ENCODE measurements at places on chromosomes 2 and 18.
A peak's percentile ranks its signal among the peaks of the same experiment; 100 is the strongest.

DNA sequence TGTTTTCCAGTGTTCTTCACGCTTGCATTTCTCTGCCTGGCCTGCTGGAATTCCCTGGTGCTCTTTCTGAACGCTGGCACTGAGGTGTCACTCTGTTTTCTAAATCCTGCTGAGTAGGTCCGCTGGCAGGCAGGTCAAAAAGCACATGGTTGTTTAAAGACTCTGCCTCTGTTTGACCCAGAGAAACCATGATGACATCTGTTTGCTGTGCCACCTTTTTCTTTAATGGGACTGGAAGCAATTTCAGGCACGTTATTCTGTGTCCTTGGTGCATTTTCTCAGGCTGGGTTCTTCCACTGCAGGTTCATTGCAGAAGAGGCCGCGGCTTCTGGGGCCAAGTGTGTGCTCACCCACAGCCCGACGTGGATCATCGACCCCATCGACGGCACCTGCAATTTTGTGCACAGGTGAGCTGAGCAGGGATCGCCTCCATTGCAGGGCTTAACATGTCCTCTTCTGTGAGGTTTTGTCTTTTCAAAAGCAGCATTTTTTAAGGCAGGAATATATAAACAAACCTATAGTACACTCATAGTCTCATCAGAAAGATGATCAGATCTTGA, 28.4 kb downstream of the IMPA2 start:
- DNase-seq, result no peak

- DNase-seq, result no peak
Observed at GRCh38 chr2:226118471-226119429, 680.9 kb downstream of the IRS1 start.

- DNase-seq, result no peak
Observed at GRCh38 chr2:230916218-230916617, 8.8 kb downstream of the GPR55 start.

DNA sequence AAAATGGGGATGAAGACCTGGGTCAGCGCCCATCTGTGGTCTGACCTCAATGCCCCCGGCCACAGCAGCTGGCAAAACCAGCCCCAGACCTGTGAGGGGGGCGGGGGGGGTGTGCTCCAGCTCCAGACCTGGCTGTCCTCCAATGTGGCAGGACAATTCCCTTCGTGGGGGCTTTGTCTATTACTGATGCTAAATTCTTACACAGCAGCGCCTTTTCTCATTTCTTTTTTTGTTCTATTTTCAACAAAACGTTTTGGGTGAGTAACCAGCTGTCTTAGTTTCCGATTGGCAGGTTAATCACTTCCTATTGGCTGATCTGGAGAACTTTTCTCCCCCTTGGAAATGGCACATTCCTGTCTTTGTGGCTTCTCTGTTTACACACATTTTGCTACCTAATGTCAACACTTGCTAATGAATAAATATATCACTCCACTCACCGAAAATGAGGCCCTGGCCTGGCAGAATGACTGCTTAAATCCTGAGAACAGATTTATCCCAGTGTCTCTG, 4.4 kb downstream of the SMAD7 start:
- peak; percentile 83 for DNase-seq

- DNase-seq, result no peak
Observed at GRCh38 chr2:106124905-106125549, 69.1 kb downstream of the UXS1 start.

DNA sequence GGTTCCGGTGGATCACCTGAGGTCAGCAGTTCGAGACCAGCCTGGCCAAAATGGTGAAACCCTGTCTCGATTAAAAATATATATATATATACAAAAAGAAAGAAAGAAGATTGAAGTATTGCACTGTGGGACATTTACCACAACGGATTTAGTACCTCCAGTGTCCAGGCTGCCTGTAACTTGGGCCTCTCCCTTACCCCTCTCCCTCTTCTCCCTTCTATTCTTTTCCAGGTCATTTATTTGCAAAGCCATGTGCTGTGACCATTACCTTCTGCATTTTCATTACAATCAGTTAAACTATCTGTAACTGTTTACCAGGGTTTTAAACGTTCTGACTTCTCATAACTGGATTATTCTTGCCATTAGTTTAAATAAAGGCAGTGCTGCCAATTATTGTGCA, 400.9 kb upstream of the ZNF804A start:
- no peak for DNase-seq

- no peak for DNase-seq
Observed at GRCh38 chr2:238291550-238292281, 3.3 kb upstream of the PER2 start.

DNA sequence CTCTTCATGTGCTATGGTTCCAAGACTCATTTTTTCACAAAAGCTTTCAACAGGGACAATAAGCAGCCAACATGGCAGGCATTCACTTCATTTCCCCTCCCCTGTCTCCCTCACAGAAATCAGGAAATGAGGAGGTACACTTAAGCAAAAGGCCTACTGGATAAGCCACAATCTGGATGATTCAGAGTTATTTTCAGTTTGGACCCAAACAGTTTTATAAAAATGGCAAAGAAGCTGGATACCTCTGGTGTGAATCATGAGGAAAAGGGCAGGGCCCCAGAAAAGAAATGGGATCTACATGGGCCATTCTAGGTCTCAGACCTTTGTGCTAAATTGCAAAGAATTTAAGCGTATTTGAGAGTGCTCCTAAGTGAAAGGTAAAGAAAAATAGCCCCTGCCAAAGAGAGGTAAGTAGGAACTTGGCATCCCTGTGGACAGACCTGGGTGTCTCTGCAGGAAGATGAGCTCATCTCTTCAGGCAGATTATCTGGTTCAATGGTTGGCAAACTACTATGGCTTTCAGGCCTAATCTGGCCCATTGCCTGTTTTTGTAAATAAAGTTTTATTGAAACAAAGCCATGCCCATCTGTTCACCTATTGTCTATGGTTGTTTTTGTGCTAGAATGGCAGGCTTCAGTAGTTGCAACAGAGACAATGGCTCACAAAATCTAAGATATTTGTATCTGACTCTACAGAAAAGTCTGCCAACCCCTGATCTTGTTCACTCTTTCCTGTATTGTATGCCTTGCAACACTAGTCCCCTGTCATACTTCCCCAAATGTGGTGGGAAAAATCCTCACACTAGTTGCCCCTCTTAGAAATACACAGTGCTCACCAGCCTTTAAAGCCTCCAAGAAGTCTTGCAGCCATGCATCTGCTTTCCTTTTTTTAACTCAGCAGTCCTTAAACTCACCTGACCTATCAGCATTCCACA, 315.0 kb downstream of the ALK start:
- DNase-seq, result no peak

DNA sequence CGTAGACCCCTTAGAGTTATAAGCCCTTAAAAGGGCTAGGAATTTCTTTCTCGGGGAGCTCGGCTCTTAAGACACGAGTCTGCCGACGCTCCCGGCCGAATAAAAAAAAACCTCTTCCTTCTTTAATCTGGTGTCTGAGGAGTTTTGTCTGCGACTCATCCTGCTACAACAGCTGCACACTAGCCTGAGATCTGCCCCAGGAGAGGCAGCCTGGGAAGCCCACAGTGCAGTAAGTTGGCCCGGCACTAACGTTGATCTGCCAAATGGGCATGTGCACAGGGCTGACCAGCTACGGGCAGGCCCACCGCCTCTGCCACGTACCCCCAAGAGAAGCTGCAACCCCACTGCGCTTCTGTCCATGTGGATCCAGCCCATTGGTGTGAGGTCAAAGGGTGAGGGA, 8.4 kb upstream of the LIMS2 start:
- no peak for DNase-seq

GRCh38 chr2:120220756-120221155, 2.4 kb downstream of the TMEM185B start:
- DNase-seq, result no peak

DNA sequence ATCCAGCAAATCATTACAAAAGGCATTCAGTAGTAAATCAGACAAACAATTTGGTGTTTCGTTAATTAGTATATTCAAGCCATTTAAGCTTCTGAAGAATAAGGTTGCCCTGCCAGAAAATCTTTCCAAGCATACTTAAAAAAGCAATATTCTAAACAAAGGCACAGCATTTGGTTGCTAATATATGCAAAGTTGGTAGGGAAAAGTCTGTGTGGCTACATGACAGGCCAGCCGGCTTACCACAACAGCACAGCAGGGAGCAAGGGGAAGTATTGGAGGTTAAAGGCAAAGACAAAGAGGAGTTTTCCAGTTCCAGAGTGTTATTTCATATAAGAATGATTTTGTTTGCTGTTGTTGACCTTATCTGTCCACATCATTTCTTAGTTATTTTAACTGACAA, 282.3 kb downstream of the MBD5 start:
- DNase-seq, result no peak

DNA sequence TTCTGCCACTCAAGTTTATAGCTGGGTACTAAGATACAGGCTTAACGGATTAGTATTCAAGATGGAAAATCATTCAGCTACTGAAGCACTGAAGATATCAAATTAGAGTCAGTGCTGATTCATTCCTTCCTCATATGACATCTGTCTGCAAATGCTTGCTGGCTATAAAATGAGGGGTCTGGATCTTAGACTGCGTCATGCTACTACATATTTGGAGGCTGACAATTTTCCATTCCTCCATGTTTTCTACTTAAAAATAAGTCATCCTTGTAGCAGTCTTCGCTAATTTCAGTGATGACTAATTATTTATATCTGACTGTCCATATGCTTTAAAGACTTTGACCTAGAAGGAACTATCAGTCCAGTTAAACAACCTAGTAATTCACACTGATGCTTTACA, 233.4 kb downstream of the RIT2 start:
- no peak for DNase-seq

GRCh38 chr2:148540022-148540421, 104.5 kb upstream of the EPC2 start:
- no peak for DNase-seq

GRCh38 chr2:15688924-15689568, 97.4 kb downstream of the DDX1 start:
- no peak for DNase-seq

DNA sequence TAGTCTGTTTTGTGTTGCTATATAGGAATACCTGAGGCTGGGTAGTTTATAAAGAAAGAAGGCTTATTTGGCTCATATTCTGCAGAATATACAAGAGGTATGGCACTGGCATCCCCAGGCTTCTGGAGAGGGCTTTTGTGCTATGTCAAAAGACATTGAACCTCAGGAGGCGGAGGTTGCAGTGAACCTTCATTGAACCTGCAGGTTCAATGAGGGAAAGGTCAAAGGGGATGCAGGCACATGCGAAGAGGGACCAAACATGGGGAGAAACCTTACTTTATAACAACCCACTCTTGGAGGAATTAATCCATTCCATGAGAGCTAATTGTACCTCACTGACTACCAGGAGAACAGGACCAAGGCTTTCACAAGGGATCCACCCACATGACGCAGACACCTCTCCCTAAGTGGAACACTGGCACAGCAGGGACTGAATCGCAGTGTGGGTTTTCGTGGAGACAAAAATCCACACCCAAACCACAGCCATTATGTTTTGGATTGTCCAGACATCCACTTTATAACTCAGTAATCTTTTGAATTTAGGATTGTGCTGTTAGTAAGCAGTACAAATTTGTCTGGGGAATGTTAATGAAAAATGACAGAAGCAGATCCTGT, 4.1 kb upstream of the SERPINB8 start:
- DNase-seq, result no peak

DNA sequence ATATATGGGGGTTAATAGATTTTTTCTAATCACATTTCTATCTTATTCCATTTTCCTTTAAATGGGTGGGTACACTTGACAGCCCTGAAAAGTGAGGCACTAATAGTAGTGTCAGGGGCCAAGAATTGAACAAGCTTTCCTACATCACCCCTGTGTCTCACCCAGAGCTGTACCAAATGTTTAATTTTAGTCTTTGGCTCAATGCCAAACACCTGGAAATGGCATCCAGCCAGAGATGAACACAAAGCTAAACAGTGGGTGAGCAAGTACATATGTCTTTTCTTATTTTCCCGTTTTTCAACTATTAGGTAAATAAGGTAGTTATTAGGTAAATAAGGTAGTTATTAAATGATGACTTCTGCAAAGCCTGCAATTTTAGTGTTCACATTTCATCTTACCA, 276.3 kb upstream of the ERBB4 start:
- peak; percentile 5 for DNase-seq

- DNase-seq, result no peak
Observed at GRCh38 chr2:44674473-44675284, 266.8 kb upstream of the SIX3 start.

- DNase-seq, result peak; percentile 53
Observed at GRCh38 chr2:218992703-218993344, 398 bp downstream of the CRYBA2 start.

DNA sequence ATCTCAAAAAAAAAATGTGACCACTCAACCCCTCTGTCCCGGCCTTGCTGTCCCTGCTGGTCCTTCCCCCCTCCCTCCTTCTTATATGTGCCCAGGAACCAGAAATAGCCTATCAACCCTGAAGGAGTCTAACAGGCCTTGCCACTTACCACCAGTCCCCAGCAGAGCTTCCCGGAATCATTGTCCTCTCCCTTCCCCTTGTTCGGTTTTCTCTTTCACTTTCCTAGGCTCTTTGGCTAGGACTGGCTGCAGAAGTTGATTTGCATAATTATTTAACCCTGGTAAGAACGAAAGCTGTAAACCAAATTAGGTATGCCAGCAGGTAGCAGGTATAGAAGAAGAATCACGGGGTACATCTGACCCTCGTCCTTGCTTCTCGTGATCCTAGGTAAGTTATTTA, 72.6 kb upstream of the ZNF532 start:
- no peak for DNase-seq

DNA sequence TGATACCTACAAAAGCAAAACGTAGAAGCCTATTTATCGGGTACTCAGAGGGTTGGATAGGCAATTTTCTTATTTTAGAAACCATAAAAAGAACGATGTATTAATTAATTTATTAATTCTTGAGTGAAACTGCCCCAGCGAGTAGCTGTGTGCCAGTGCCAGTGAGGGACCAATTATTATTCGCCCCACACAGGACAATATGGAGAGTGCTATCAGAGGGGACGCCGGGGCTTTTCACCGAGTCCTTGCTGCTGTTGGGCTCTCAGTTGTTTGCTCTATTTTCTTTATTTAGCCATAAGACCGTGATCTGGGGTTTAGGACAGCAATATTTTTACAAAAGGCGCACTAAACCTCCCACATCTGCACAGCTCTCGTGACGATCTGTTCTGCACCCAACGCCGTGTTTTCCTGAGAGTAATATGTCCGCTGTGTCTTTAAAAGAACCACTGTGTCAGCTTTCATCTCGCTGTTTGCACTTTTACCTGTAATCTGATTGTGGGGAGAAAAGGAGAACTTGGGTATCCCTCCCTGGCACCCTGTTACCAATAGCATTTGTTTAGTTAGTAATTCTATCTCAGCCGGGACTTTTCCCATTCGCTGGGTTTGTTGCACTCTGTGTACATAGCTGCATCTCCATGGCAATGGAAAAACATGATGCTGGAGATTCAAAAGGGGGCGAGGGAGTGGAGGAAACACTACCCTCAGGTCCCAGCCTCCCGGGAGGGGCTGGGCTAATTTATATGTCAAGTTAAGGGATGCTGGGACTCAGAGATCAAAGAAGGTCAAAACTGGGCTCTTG, 30.1 kb upstream of the ZNF516 start:
- peak; percentile 100 for DNase-seq

Data from NCI-H1092 treated with DMSO at 0.1 percent for 48 hours (cell line).